Bronchial epithelial cell (primary cell): ENCODE measurements at places on chromosomes 4 and X. TPM values are rescaled to one million over a fixed set of nuclear protein-coding genes. Genes with fewer than 3 reads are reported as not detected.

Gene MTNR1A
- total RNA-seq, result 0.26 and 0.38 TPM in 2 replicates

Gene RHOXF2B
- total RNA-seq, result not detected in 2 replicates

Gene POF1B
- 3.2 and 7.7 TPM in 2 replicates for total RNA-seq

Gene RBMXL3
- not detected in 2 replicates for total RNA-seq

Gene NOX1
- not detected in 2 replicates for total RNA-seq

Gene CYTL1
- total RNA-seq, result not detected in 2 replicates

Gene CABS1
- total RNA-seq, result not detected in 2 replicates

Gene DAPP1
- total RNA-seq, result 31.3 and 58.0 TPM in 2 replicates

Gene RASL11B
- total RNA-seq, result 0.77 and 1.3 TPM in 2 replicates

Gene CXCL10
- 0.13 TPM in 1 of 2 replicates, not detected in the other for total RNA-seq

Gene CYSLTR1
- total RNA-seq, result not detected in 2 replicates

Gene FDCSP
- total RNA-seq, result not detected in 2 replicates

Gene AMBN
- total RNA-seq, result not detected in 2 replicates

Gene BTK
- under 0.01 TPM in 1 of 2 replicates, not detected in the other for total RNA-seq

Gene HCCS
- 25.0 and 25.3 TPM in 2 replicates for total RNA-seq

Gene RNF212
- total RNA-seq, result under 0.01 and 0.64 TPM in 2 replicates

Gene GPRASP1
- total RNA-seq, result 0.53 and 1.2 TPM in 2 replicates

Gene IQCM
- not detected in 2 replicates for total RNA-seq

Gene CEP135
- total RNA-seq, result 3.7 and 4.1 TPM in 2 replicates

Gene CHRNA9
- total RNA-seq, result 0.13 and 0.26 TPM in 2 replicates

Gene ODAM
- not detected in 2 replicates for total RNA-seq
